ENCODE measurements at places on chromosomes 13 and 19. TPM values are rescaled to one million over a fixed set of nuclear protein-coding genes. Genes with fewer than 3 reads are reported as not detected.

SHANK1 gene
- total RNA-seq: 1.0 TPM

CD209 gene
- not detected for total RNA-seq

CARM1 gene
- 26.6 TPM for total RNA-seq

PLK5 gene
- total RNA-seq: not detected

TTYH1 gene
- total RNA-seq: not detected

CEACAM3 gene
- not detected for total RNA-seq

SH2D3A gene
- 0.38 TPM for total RNA-seq

BEST2 gene
- total RNA-seq: not detected

FLT1 gene
- 133 TPM for total RNA-seq

KIR2DL4 gene
- total RNA-seq: not detected

All from endothelial cell of coronary artery (primary cell).